Activated T-helper 1 cell treated with anti-CD3 and anti-CD28 coated beads, Interleukin-2, amount 50 U/mL, for 16 hours (primary cell): ENCODE measurements at places on chromosomes 4 and X.

GRCh38 chrX:79231662-79232061 lies 87.2 kb downstream of the GPR174 start:
- no peak for DNase-seq

DNA sequence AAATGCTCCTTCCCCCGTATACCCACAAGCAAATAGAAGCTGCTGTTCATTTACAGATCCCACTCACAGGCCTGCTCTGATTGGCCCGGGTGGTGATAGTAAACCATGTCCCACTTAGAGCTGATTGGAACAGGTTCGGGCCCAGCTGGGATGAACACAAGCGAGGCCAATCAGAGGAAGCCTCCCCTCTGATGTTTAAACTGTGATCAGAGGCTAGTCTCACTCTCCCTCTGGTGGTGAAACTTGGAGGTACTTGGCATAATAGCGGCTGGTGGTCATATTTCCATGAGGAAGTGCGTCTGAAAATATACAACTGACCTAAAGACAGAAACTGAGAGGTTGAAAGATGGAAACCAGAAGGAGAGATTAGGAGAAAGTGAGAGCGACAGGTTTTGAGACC lies 51.5 kb upstream of the TRPC3 start:
- no peak for DNase-seq

DNA sequence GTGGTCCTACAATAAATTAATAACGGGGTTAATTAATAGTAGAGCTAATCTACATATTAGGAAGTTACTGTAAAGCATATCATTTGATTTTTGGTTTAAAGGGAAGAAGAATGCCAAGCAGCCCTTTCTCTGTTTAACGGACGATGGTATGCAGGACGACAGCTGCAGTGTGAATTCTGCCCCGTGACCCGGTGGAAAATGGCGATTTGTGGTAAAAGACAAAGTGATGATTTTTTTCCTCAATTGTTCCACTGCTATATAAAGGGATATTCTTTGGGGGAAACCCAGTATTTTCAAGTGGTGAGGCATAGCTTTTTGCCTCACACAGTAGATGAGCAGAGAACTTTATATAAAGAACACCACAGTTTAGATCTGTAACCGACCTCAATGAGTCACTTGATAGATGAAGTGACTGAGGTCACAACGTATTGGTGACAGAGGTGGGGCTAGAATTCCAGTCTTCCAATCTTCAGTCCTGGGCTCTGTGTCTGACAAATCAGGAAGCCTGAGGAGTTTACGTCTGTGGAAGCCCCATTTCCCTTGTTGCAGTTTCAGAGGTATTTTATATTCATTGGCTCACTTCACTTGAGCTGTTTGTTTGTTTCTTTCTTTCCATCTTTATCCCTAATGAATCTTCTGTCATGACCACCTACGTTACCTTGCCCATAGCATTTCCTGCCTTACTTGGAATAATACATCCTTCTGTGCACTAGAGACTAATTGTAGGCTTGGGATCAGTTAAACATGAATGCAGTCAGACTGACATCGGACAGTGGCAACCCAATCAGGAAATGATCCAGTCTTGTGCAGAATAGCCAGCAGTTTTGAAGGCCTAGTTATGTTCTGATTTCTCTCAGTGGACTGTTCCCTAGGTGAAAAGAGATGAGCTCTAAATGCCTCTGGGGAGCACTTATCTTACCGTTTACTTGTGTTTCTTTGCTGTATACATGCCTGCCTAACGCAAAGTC lies 30.1 kb downstream of the ZRSR2 start:
- no peak for DNase-seq

GRCh38 chrX:12979616-12980015 lies 4.7 kb downstream of the TMSB4X start:
- DNase-seq: no peak

- DNase-seq: no peak
Observed at GRCh38 chr4:16573739-16574138, 324.7 kb downstream of the LDB2 start.

GRCh38 chr4:137819964-137820383 lies 287.7 kb upstream of the PCDH18 start:
- DNase-seq: no peak

GRCh38 chr4:48484494-48485168 lies 1.5 kb downstream of the SLC10A4 start:
- DNase-seq: no peak

DNA sequence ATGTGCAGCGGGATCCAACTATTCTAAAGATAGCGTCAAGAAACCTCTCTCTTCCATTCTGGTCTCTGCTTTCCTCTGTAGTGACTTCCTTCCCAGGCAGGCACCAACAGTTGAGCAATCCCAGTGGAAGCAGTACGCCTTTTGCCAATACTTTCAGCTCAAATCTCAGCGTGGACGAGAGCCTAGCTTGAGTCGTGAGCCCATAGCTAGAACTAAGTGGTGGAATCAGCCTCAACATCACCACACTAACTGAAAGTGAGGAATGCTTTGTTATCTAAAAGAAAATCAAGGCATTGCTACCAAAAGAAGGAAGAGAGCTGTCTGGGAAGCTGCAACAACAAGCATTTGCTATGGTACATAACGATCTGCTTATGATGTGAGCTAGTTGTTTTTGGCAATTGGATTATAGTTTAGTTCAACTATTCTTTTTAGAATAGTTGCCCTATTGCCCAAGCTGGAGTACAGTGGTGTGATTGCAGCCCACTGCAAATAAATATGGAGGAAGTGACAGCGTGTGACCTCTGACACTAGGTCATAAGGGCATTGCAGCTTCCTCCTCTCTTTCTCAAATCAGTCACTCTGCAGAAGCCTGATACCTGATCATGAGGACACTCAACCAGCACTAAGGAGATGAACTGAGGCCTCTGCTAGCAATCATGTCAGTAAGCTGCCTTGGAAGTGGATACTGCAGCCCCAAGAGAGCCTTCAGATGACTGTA lies 24.7 kb upstream of the FRYL start:
- DNase-seq: no peak

GRCh38 chr4:36332023-36332781 lies 50.8 kb downstream of the DTHD1 start:
- no peak for DNase-seq

DNA sequence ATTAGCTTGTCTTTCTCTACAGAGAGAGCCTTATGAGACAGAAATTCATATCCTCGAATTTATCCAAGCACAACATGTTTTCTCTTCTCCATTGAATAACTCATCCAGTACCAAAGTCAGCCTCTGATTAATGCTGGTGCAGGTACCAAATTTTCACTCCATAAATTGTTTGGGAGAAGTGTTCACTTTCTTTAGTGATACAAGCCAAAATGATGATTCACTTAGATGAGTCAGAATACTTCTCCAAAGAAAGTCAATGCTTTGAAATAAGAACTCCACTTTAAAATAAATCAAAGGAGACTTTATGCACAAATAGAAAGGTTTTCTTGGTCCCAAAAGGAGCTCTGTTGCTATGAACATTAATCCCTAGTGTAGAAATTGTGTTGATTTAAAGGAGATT lies 60.2 kb downstream of the MAOB start:
- no peak for DNase-seq

- no peak for DNase-seq
Observed at GRCh38 chr4:158894826-158895225, 126.0 kb downstream of the FNIP2 start.

DNA sequence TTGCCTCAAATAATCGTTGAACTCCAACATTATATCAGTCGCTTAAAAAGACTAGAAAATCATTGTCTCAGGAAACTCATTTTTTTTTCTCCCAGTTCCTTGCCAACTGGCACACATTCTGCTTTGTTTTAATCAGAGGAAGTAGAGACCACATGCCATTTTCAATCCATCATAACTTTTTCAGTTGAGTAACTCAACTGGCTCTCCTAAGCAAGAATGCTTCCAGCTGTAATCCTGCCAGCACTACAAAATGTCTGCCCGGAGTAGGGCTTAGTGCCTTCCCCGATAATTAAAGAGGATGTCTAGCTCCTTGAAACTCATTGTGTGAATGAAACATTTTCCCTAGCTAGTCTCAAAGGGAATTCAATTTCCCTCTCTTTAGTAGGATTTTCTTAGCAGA lies 33.0 kb downstream of the FREM3 start:
- no peak for DNase-seq

DNA sequence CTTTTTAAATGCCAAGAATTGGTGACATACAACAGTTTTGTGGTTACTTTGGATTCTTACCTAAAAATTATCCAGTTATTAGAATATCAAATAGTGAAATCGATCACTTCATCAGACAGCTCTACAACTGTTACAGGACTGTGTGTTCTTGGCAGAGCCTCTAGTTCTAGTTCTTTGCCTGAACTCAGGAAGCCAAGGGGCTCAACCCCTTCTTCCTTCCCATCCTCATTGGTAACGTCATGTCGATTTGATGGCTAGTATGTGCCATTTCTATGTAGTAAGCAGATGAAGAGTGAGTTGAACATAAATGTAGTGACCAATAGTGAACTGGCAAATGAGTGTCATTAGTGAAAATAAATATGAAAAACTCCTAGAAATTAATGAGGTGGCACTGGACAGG lies 59.4 kb upstream of the LIMCH1 start:
- no peak for DNase-seq

- DNase-seq: no peak
Observed at GRCh38 chr4:59971952-59972351, 1228.2 kb upstream of the ADGRL3 start.

DNA sequence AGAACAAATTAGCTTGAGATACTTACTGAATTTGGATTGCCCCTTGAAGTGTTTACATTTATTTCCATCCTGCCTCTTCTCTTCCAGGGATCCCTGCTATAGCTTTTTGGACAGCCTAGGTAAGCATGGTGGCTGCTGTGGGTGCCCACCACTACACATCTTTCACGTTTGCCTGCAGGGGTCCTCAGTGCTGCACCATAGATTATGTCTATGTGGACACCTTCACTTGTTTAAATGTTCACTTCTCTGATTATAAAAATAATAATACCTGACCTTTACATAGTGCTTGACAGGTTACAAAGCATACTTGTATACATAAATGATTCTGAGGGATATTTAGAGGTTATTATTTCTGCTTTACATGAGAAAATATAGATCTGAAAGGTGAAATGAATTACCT lies 67.9 kb upstream of the SLC4A4 start:
- no peak for DNase-seq

DNA sequence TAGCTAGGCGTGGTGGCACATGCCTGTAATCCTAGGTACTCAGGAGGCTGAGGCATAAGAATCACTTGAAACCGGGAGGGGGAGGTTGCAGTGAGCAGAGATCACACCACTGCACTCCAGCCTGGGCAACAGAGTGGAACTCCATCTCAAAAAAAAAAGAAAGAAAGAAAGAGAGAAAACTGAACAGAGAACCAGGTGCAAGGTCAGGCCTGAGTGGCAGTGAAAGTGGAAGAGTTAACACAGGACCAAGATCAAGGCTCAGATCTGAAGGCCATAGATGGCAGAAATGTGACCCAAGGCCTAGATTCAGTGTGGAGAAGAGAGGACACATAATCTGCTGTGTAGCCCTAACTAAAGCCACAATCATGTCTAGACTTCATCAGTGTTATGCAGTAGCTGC lies 4.9 kb upstream of the ZNF630 start:
- DNase-seq: no peak

DNA sequence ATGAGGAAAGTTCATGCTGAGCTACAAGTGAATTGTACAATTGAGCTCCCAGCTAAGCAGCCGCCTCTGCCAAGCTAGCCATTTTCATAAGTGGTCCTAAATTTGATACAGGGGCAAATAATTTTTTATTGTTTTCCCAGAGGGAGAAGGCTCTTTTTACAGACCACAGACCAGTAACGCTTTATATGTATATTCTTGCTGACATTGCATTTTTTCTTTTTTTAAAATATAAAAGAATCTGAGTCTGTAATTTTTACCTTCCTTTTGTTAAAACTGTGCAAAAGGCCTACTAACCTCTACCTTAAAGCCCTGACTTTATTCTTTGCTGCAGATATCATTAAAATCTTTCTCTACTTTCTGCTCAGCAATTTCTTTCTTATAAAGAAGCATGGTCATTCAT lies 501.2 kb upstream of the INTU start:
- DNase-seq: no peak

GRCh38 chrX:154599531-154599930 lies 14.6 kb downstream of the CTAG1A start:
- no peak for DNase-seq

DNA sequence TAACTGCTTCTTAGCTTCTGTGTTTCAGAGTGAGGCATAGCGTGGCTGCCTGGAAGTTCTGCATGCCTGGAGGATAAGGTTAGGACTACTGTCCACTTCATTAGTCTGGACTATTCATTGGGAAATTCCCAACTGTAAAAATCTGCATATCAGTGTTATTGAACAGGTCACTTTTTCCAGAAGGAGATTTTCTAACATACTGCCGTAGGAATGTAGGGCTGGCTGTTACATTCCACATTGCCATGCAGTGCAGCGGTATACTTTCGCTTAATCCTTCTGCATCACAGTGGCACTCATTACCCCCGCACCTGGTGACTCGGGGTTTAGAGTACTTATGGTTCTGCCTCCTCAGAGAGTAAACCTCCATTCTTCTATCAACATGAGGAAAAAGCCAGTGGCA lies 104.6 kb downstream of the NPFFR2 start:
- DNase-seq: no peak

DNA sequence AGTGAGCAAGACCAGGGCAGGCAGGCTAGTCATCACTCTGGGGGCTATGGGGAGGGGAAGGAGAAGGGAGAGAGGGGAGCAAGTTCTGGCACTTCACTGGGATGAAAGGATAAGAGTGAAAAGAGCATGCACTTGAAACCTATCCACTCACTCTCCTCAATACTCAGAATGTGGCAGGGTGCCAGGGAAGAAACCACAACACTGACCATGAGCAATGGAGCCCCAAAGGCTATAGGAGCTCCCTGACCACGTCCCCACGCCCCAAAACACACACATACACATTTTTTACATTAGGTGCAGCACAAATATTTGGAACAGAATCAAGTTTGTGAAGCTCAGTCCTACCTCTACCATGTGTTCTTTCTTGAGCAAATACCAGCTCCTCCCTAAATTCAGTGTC lies 132.2 kb downstream of the IDS start:
- DNase-seq: no peak

- DNase-seq: no peak
Observed at GRCh38 chrX:106903291-106903824, at the start of gene RIPPLY1. RIPPLY1 (minus strand) TSS chrX:106903341; CDS start chrX:106903287, 54 bp downstream.

DNA sequence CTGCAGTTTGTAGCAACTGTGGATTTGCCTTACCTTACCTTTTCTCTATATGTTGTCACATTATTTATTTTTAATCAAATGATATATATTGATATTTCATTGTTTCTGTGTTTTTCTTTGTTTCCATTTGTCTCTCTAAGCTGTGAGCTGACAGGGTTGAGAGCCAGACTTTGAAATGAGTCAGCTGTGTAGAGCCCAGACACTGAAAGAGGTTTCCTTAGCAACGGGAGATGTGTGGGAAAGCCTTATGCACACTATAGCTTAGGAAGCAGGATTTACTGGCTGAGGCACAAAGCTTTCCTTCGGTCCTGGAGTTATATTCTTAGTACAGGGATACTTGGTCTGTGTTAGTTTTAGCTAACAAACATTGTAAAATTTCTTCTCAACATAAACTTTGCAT lies 192.2 kb downstream of the FGF13 start:
- DNase-seq: no peak
